ENCODE measurements at places on chromosomes 2 and 18.

DNA sequence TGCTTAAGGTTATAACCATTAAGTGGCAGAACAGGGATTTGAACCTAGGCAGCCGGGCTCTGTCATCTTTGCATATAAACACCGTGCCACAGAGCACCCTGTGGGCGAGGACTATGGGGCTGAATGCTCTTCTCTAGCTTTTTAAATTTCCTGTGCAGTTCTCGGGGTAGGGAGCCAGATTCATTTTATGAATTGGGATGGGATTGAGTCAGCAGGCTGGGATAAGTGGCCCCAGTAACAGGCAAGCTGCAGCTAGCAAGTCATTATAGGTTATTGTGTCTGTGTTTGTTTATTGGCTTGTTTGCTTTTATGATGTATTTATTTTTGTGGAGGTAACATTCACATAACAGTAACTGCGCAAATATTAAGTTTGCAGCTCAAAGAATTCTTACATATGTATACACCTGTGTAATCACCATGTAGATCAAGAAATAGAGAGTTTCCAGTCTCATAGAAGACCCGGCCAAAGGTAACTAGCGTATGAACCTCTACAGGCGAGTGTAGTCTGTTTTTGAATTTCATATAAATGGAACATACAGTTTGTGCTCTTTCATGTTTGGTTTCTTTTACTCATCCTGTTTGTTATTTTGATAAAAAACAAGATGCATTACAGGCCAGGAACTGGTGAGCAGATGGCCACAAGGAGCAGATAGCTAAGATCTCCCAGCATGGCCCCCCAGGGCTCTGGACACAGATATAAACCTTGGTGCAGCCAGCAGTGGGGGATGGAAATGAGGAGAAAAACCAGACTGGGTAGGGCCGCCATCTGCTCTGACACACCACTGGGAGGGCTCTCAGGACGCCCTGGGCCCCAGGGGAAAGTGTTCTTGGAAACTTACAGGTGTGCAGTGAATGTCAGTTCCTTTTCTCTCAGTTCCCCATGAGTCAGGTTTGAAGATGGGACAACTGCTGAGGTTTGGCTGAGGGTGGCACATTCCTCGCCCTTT, 49.2 kb upstream of the GPR155 start:
- DNase-seq = no peak

GRCh38 chr2:54494087-54494486, 38.0 kb downstream of the SPTBN1 start:
- DNase-seq = no peak

GRCh38 chr2:52112141-52112540, 1080.2 kb upstream of the NRXN1 start:
- no peak for DNase-seq

GRCh38 chr2:215207791-215208367, 69.5 kb upstream of the ABCA12 start:
- DNase-seq = no peak

DNA sequence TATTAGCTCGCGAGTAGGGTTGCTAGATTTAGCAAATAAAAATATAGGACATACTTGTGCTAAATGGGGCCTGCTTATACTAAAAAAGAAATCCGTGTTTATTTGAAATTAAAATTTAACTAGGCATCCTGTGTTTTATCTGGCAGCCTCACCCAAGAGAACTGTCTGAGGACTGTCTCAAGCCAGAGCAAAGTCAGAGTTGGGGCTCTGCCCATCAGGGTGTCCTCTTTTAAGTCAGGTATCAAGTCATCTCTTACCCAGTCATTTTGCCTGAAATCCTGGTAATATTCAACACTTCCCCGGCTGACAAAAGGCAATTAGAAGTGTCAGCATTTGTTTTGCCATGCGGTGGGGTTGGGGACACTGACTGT, 48.3 kb upstream of the ST3GAL5 start:
- no peak for DNase-seq

- DNase-seq = no peak
These were observed 968.0 kb upstream of the FAM98A start for GRCh38 chr2:34567128-34567527.

DNA sequence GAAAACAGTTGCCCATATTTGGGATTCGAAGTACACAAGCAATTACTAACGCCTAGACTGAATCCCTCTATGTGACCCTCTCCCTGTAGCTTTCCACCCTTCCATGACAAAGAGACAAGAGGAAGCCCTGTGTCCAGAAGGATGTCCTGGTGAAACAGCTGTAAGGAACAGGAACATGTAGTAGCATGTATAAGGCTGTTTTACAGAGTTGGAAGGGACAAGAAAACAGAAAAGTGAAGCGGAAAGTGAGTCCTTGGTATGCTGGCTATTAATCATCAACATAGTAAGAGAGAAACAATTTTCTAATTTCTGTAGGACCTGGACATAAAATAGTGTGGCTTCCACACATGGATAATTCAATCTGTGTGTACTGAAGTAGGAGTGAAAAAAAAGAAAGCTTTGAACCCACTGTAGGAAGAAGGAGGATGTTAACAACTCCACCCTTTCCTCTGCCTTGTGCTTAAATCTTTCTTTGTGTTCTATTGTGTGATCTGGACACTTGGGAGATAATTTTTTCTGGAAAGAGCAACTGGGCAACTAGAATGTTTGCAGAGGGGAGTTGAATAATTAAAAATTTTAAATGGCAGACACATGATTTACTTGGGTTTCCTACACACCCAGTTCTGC, 162.3 kb upstream of the ZSWIM2 start:
- no peak for DNase-seq

DNA sequence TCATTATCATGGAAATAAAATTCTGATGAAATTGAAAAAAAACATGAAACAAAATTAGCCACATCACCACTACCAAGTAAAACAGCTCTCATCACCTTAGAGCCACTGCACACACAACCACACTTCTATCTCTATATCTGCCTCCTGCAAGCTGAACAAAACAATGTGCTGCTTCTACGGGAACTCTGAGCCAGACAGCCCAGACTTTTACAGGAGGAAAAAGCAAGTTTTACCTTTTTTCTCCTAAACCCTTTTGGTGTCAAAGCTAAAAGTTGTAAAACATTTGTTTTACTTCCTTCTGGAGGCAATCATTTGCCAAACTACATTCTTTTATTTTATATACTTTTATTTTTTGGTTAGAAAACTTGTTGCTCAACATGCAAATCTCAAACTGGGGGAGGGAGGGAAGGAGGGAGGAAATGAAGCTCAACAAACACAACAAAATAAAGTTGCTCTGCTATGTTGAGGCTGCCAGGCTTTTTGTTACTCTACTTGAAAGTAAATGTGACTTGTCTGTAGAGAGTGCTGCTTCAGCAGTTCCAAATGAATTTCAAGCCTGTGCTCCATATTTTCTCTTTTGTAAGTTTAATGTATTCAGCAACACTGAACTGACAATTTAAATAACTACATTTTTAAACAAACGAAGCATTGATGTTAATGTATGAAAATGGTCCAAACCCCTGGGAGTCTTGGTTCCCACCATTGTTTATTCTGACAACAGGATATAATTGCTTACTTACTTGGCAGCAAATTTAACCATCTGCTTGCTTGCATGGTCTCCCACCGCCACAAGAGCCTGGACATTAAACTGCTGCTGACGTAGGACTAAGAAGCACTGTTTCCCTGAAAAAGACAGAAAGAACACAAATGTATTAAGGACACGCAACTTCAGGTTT, 24.5 kb downstream of the DARS1 start:
- DNase-seq = no peak

DNA sequence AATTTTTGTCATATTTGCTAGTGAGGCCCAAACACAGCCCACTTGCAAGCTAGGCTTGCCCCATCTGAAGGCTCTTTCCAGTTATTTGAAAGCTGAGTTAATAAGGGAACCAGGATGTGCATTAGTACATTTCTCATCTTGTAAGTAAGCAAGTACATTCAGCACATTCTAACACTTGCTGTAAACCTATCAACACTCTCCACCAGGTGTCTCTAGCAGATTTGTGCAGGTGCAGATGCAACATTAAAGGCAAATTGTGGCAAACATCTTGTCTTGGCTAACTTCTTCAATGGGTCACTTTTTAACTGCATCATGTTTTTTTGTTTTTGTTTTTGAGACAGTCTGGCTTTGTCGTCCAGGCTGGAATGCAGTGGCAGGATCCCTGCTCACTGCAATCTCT, 25.3 kb upstream of the MFSD6 start:
- DNase-seq = no peak

GRCh38 chr2:104856086-104856972, 2.4 kb downstream of the POU3F3 start:
- no peak for DNase-seq

DNA sequence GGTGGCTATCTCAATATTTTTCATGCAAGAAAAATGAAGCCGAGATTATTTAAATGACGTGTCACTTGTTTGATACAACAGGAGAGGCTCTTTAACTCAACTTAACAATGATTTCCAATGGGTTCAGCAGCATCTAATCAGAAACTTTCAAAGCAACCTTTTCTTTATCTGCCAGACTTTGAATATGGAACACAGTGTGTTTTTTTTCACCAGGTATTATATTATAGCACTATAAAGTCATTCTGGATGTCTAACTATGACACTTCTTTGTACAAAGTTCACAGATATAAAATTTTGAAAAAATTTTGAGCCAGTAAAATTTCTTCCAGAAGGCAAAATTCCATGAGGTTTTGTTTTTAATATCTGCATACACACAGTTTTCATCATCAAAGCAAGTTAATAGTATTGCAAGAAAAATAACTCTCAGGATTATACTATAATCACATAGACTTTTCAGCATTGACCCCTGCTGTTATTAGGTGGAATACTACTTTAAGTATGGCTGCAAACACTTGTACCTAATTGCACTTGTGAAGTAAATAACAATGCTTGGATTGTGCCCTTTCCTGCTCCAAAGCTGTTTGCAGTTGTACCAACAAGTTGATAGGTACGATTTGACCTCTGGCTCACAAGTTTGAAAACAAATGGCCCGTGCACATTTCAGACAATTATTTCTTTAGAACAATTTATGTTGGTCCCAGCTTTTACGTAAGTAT, 44.0 kb upstream of the DSG1 start:
- no peak for DNase-seq

GRCh38 chr18:22279741-22280452, 110.5 kb downstream of the GATA6 start:
- DNase-seq = no peak

DNA sequence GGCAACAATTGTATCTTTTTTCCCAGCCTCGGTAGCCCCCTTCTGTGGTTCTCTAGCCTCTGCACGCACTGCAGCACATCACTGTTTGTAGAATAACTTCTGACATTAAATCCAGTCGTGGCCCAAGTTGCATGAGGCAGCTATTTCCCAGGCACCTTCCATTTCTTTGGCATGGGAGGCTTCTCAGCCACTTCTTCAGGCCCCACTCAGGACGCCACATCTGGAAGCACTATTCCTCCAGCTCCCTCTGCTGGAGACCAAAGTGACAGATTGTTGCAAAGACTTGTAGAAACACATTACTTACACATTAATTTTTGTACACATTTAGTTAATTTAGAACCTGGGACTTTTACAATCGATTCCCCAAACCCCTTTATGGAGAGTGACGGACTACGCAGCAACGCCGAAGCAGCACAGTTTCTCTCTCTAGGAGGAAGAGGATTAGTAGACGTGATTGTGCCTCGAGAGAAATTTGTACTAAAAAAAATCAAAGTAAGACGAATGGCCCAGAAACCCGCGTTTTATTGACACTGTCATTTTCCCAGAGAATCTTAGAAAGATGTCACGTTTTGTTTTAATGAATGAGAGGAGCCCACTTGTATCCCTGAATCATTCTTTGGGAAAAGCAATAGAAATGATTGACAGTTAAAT, 57.8 kb upstream of the RGPD5 start:
- DNase-seq = no peak

DNA sequence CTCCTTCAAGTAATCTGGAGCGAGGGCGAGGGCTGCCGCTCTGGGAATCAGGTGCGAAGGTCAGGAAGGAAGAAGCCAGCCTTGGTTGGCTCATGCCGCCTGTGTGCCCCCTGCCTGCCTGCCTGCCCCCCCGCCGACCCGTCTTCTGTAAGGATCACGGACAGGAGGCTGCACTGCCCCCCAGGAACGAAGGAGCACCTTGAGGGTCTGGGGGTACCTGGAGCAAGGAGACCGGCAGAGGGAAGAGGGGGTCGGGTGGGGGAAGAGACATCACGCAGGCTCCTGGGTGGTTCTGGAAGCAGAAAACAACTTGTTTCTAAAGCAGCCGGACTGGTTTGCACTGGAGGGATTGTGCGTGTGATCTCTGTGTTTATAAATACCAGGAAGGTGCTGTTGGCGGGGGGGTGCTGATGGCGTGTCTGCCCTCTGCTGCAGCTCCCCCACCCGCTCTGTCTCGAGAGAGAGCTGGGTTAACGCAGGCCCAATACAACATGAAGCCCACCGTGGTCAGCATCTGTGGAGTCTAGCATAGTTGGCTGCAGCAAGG, 1.7 kb downstream of the FOSL2 start:
- no peak for DNase-seq

- no peak for DNase-seq
These were observed 87.1 kb downstream of the RTP5 start for GRCh38 chr2:241956521-241957110.

DNA sequence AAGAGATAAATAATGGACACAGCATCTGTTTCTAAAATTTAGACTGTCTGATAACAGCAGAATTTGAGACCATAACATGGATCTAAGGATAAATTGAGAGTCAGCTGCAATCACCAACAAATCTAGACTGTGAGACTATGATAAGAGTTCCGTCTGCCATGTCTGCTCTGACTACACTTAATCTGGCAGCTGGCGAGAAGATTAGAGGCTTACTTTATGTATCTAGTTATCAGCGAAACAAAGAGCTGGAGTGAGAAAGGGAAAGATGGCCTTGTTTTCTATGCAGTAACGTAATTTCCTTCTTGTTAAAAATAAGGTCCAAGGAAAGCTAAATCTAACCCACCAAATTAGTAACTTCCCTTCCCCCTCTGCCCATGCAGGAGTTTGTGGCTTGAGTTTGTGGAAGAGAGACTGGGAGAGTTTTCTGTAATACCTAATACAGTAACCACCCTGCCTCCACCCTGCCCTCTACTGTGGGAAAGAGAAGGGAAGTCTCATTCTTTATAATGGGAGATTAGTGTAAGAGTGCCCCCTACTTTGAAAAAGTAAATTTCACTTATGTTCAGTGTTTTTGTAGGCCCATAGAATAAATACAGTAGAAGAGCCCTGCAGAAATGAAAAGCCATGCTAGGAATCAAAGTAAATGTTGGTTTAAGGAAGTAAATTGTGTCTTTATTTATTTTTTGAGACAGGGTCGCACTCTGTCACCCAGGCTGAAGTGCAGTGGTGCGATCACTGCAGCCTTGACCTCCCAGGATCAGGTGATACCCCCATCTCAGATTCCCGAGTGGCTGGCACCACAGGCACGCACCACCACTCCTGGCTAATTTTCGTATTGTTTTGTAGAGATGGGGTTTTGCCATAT, 27.5 kb downstream of the EML4 start:
- no peak for DNase-seq

GRCh38 chr2:8578335-8579244, 103.3 kb upstream of the ID2 start:
- no peak for DNase-seq

GRCh38 chr2:150467621-150467963, 19.9 kb downstream of the RND3 start:
- DNase-seq = no peak
